ENCODE measurements at places on chromosomes 1 and 21.

- no peak for DNase-seq
Observed at GRCh38 chr1:34156739-34157138, 8.3 kb downstream of the CSMD2 start.

DNA sequence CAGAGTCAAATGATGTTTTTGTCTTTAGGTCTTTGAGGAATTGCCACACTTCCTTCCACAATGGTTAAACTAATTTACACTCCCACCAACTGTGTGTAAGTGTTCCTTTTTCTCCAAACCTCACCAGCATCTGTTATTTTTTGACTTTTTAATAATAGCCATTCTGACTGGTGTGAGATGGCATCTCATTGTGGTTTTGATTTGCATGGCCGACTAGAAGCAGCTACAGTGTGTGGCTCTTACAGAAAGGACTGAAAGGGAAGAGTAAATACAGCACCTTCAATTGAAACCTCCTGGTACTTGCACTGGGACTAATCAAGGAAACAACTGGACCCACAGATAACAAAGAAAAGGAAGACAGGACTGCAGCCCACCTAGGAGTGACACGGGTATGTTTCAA, 668.0 kb upstream of the RGS18 start:
- peak; percentile 8 for DNase-seq

- no peak for DNase-seq
Observed at GRCh38 chr21:34790834-34791233, 122.0 kb downstream of the CLIC6 start.

- no peak for DNase-seq
Observed at GRCh38 chr21:32907521-32907920, 118.2 kb upstream of the OLIG2 start.

DNA sequence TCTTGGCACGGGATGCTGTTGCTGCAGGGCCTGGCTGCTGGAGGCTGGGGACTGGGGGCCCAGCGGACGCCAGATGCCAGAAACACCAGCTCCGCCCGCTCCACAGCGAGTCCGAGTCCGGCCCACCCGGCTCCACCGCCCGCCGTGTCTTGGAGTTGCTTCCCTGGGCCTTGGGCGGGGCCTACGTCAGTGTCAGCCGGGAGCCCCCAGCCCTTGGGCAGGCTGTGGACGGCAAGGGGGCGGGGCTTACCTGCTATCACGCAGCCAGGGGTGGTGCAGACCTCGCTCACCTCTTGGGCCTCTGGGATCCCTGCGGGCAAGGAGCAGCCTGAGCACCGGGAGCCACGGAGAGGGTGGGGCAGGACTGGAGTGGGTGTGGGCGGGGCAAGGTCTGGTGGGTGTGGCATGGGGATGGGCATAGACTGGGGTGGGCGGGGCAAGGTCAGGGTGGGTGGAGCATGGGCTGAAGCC, 21.8 kb downstream of the MMEL1 start:
- DNase-seq: peak; percentile 73

- DNase-seq: no peak
Observed at GRCh38 chr1:94542088-94542870, 720 bp upstream of the F3 start.

DNA sequence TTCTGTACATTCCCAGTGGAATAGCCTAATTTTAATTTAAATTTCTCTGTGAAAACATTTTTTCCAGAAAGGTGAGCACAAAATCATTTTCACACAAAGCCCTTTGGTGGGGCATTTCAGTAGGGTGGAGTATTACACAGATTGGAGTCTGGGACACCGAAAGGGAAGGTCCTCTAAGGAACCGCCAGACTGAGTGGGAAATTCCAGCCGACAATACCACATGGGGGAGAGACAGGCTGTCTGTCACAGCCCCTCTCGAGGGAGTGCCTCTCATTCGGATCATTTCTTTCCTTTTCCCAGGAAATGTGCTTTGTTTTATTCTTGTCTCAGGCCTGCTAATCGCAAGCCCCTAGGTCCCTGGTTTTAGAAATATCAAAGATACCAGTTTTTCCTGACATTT, 150.6 kb upstream of the HOOK1 start:
- no peak for DNase-seq

- DNase-seq: no peak
Observed at GRCh38 chr1:33823401-33823800, 40.5 kb upstream of the HMGB4 start.

GRCh38 chr1:47725000-47725473, 272.1 kb downstream of the TRABD2B start:
- DNase-seq: no peak

GRCh38 chr1:112704934-112705627, 1.8 kb downstream of the RHOC start:
- peak; percentile 94 for DNase-seq

- DNase-seq: no peak
Observed at GRCh38 chr1:241947354-241947753, 10.2 kb upstream of the BECN2 start.

DNA sequence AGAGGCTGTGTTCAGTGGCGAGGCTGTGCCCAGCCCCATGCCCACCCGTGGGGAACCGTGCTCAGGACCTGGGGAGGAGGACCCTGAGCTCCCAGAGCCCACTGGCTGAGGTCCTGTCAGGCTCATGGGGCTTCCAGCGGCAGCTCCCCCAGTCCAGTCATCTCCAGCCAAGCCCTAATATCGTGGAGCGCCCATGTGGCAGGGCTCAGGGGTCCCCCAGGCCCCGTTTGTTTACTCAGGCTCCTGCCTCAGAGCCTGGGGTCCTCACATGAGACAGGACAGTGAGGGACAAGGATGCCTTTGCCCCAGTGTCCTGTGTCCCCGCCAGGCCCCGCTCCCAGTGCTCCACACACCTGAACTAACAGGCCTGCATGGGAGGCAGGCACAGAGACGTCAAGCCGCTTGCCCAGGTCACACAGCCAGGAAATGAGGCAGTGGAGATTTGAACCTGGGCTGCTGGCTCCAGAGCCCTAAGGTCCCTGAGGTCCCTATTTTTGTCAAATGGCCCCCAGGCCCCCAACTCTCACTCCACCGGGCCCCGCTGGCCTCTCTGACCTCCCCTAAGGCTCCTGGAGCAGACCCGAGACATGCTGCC, 100.7 kb upstream of the ACTRT2 start:
- DNase-seq: no peak

DNA sequence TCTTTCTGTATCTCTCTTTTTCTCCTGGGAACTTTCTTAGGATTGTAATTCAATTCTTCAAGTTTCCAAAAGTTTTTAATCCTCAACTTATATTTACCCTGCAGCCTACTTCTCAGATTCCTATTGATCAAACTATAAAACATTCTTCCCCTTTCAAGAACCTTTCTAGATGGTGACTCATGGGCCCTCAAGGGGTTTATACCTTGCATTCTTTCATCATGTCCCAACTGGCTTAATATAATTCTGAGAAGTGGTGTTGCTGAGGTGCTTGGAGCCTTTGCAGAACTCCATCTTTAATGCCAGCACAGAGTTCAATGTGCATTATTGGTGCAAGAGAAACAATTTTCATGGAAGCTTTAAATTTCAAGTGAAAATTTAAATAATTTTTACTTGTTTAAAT, 273.4 kb downstream of the VAV3 start:
- DNase-seq: no peak

- no peak for DNase-seq
Observed at GRCh38 chr21:31182231-31183140, 144.2 kb upstream of the KRTAP19-8 start.

- DNase-seq: no peak
Observed at GRCh38 chr1:113166473-113166872, 93.5 kb downstream of the LRIG2 start.

DNA sequence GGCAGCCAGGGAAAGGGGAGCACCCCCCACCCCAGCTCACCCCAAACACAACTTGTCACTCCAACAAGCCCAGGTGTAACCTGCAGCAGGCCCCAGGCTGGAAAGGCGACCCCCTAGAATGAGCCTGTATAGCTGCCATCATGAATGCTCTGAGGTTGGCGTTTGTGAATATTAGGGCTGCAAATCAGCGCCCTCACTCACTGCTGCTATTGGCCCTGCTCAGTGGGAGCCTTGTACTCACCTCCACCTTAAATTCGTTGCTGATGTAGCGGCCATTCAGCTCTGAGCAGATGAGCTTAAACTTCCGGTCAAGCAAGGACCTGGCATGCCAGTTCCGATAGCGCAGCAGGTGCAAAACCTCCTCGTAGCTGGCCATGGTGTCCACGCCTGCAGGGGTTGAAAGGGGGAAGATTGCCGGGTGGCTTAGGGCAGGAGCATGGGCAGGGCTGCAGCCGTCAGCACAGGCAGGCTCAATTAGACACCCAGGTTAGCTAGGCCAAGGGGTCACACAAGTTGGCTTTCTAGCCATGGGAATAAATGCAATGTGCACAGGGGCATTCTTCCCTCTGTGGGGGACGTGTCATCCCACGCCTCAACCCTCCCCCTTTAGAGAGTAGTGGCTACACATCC, 81.7 kb downstream of the PIK3CD start:
- DNase-seq: no peak

DNA sequence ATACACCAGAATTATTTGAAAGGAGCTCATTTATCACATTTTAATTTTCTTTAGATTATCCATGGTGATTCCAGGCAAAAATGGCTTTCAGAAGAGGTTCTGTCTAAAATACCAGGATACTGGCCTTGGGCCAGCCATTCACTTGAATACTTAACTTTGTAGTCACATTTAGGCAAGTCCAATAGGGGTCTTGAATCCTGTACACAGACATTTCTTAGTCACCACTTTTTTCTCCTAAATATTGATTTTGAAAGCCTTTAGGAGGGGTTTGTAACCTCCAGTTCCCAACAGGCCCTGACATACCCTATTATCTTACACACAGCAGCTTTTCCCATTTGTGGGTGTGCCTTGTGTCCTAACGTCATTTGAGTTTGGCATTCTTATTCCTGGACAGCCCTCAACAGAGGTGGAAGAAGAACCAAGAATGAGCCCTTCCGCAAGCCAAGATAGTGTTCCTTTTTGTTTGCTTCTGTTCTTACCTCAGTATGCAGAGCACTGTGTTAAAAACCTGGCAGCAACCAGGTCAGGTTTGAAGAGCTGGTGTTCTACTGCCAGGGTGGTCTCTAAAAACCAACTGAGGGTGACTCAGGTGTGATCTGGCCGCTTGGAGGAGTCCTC, 19.5 kb downstream of the MAP3K7CL start:
- DNase-seq: no peak

DNA sequence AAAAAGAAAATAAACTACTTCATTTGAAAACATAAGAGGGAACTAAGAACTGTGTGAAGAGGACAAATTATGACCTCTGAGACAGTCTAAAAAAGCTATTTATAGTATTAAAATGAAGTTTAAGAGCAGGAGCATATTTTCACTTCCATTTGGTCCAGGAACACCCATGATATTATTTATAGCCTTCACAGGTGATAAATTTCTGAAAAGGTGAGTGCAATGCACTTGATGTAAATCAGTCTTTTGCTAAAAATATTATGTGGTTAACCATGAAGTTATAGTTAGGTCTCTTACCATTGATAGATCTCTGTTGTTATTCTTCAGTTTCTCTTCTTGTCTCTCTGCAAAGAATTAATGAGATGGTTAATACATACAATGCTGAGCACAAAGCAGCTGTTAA, 14.7 kb downstream of the TMCO1 start:
- DNase-seq: no peak

DNA sequence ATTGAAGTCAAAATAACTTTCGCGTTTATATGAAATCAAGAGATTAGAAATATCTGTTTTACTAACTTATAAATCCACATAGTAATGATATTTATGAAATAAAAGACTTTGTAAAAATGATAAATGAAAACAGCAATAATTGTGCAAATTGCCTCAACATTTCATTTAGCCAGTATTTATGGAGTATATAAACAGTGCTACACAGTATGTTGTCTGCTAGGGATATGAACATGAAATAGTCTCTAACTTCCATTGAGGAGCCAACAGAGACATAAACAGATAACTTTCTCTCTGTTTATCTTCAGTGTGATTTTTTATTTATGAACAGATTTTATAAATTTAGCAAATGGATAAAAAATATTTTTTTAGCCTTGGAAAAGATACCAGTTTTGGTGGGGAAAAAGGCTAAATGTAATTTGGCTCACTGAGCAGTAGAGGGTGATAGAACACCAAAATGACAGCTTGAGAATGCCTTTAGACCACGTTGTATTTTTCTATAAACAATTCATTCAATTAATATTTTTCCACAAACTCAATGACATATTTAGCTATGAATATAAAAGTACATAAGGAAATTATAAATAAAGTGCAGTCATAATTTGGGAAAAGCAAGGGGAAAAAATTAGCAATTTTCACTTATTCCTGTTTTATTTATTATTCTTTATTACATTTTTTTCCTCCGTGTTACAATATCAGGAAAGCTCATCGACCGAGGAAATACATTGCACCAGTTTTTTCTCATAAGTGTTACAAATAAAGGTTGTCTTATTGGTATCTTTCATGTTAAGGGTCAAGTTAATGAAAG, 47.5 kb upstream of the EEIG2 start:
- no peak for DNase-seq

- no peak for DNase-seq
Observed at GRCh38 chr1:70256664-70257063, 35.5 kb downstream of the SRSF11 start.

DNA sequence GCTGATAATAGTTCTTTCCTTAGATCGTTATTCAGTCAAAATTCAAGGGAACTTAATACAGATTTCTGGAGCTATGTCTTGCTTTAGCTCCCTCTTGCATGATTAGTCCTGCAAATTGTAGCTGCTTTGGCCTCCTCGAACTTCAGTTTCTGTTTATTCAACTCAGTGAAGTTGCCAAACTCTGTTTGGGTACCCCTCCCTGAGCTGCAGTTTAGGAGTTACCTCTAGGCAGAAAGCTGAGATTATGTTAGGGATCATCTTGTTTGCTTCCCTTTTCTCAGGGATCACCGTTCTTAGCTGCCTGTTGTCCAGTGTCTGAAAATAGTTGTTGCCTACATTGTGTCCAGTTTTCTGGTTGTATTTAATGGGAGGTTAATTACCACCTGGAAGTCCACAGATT, 43.5 kb downstream of the SNX27 start:
- no peak for DNase-seq

Data from CMK (cell line).